ENCODE measurements at places on chromosomes 7 and 10.

- no peak for DNase-seq
Measured at GRCh38 chr10:125514206-125515162, 168.5 kb downstream of the TEX36 start.

DNA sequence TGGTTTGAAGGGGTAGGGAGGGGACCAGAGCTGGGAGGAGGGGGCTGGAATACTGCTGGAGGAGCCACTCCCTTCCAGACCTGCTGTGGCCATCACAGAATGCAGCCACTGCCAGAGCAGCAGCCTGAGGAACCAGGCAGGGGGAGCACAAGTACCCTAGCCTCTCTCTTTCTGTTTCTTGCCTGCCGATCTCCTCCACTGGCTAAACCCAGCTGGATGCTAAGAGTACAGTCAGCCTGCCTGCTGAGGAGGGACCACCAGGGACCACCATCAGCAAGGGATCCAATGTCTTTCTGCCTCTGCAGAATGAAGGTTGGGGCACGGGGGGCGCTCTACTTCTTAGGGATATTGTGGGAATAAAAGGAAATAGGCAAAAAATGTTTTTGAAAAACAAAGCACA is 4.7 kb downstream of the BLVRA start:
- DNase-seq, result no peak

DNA sequence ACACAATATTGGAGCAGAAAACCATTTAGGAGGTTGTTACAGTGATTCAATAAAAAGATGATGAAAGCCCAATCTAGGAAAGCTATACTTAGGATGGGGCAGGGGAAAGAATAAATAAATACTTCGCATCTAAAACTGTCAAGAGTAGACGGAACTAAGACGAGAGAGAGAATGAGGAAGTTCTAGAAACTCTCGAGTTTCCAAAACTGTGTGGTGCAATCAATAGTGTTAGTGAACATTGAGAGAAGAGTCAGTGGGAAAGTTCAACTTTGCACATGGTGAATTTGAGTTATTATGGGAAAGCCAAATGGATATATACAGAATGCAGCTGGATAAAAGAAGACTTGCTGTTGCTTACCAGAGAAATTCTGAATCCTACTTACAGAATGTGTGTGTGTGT is 133.8 kb upstream of the MEOX2 start:
- DNase-seq, result no peak

DNA sequence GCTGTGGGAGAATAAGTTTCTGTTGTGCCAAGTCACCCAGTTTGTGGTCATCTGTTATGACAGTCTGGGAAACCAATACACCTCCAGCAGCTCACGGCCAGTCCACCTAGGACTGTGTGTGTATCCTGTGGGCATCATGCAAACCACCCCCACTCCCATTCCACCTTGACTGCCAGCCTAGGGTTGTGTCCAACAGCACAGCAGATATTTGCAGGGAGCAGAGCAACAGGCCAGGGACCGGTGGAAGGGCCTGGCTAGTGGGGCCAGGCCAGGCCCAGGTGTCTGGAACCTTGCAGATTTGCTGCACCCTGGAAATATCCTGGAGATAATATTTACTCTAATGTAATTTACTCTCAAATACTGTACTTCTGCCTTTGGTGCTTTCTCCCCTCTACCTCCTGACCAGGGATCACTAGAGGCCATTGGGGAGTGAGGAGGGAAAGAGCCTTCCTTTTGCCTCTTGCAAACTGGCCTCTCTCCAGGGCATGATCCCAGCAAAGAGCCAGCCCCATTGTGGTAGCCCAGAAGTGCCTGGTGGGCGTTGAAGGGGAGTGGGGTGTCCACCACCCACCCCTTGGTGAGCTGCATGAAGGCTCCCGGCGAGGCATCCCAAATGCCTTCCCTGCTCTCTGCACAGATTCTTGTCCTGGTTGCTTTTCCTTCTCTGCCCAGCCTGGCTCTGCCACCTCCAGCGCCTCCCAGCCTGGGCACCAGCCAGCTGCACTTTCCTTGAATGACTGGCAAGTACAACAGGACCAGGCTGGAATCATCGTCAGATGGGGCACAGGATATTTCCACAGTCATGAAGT is 15.2 kb upstream of the TPST1 start:
- DNase-seq, result no peak

DNA sequence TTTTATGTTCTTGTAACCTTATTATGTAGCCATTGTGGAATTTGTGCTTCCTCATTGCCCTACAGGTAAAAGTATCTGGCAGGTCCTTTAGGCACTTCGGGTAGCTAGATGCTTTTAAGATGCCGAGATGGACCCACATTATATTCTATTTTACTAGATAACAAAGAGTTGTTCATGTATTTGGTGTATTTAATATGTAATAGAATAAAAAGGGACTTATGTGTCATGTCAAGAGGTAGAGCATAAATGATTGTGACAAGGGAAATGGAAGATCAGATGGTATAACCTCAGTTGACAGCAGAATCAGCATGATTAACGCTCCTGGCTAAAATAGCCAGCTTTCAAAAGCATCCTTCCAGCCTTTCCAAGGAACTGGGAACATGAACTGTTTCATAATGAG is 50.6 kb downstream of the NPY start:
- no peak for DNase-seq

DNA sequence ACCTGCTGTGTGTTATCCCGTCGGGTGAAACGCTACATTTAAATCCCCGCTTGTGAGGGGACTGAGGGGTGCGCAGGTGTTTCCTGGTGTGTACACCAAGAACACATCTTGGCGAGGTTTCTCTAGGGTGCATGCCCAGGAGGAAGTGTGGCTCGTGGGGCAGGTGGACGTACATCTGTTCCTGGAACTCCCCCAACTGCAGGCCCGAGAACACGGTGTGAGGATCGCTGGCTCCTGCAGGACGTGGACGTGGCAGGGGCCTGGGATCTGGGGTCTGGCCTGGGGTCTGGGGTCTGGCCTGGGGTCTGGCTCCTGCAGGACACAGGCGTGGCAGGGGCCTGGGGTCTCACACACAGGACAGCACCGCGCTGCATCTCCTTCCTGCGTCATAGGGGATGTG is 10.1 kb downstream of the KNDC1 start:
- DNase-seq, result no peak

Measured in hypothalamus (tissue), 51 donors.